Stimulated activated CD8-positive, alpha-beta memory T cell treated with anti-CD3 and anti-CD28 coated beads, Interleukin-7, amount 100 ng/mL, for 48 hours (primary cell): ENCODE measurements at places on chromosomes 6 and 20.
A peak's percentile ranks its signal among the peaks of the same experiment; 100 is the strongest.

GRCh38 chr6:30490026-30490876, 942 bp downstream of the HLA-E start:
- peak; percentile 61 for DNase-seq

GRCh38 chr6:105794239-105794638, 291.9 kb upstream of the PRDM1 start:
- no peak for DNase-seq

- DNase-seq = no peak
Observed at GRCh38 chr20:32565735-32566032, 19.4 kb downstream of the NOL4L start.

DNA sequence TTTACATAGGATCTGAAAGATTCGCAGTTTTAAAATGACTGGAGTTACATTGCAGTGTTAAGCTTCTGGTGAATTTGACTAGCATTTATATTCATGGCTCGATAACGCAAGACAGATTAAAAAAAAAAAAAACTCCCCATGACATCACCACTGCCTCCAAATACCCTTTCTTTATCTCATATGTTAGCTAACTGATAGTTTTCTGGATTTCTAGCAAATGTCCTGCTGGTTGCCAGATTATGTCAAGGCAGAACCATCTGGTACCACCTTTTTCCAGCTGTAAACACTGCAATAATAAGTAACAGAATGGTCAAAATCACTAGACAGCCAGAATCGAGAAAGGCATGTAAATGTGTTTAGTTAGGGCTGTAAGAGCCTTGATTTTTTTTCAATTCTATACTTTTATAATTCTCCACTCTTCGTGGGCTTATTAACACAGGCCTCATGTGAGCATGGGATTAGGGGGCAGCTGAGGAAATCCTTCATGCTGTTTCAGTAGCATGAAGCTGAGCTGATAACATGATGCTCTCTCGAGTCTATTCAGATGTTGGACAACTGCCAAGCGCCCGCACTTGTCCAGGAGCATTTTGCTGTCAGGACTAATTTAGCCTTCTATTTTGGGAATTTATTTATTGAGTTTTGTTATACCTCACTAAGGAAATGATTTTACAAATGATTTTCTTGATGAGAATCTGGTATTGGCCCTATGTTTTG, 166.0 kb upstream of the SCGN start:
- DNase-seq = no peak

GRCh38 chr6:6390849-6391602, 70.6 kb upstream of the F13A1 start:
- no peak for DNase-seq

DNA sequence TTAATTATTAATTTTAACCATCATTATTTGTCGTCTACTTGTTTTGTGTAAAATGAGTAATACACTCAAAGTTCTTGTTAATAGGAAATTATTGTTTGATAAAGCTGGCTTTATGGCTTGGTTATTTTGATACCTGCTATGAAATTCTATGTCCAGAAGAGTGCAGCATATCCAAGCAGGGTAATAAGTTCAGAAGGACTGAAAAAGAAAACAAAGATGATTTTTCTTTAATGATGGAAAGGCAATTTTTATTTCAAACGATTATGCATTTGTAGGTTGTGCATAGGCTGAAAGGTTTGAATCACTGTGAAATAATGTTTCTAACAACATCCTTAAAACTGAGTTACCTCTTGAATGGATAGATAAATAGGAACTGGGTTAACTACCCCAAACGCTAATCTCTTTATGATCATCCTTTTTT, 1.4 kb upstream of the MAN1A1 start:
- DNase-seq = no peak

GRCh38 chr6:9380568-9380967, 945.2 kb upstream of the SLC35B3 start:
- DNase-seq = no peak

- DNase-seq = no peak
Observed at GRCh38 chr20:1565461-1565860, 8.0 kb upstream of the SIRPD start.

GRCh38 chr6:15569035-15569995, 93.5 kb downstream of the DTNBP1 start:
- no peak for DNase-seq

- no peak for DNase-seq
Observed at GRCh38 chr6:94902974-94903628, 674.2 kb upstream of the MANEA start.

DNA sequence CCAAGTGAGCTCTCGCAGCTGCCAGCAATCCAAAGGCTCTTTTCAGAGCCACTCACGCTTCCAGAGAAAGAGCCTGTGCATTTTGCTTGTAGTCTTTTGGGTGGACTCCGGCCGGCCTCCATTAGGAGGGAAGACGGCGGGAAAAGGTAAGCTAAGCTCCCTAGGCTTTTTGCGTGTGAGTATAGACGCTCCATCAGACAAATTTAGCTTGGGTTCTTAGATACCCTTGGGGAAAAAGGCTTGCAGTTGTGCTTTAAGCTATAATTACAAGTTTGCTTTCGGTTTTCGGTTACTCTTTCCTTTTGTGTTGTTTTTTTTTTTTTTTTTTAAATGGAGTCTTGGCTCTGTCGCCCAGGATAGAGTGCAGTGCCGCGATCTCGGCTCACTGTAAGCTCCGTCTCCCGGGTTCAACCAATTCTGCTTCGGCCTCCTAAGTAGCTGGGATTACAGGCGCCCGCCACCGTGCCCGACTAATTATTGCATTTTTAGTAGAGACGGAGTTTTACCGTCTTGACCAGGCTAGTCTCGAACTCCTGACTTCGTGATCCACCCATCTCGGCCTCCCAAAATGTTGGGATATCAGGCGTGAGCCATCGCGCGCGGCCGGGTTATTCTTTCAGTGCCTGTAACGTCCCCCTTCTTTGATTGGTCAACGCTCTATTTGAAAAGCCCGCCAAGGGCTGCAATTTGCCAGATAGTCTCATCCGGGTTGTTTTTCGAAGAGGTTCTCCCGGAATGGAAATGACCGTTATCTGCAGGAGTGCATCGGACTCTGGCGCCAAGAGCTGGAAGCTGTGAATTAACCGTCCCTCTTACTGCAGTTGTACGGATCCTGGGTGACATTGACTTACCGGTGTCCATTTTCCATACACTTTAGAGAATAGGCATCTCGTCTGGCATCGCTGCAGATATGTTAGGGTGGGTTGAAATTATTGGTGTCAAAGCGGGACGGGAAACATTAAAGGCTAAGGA, 18.1 kb downstream of the OR2B2 start:
- peak; percentile 77 for DNase-seq

- no peak for DNase-seq
Observed at GRCh38 chr20:15485519-15485918, 1087.7 kb downstream of the KIF16B start.

- DNase-seq = no peak
Observed at GRCh38 chr20:49824206-49824605, 11.6 kb downstream of the SLC9A8 start.

DNA sequence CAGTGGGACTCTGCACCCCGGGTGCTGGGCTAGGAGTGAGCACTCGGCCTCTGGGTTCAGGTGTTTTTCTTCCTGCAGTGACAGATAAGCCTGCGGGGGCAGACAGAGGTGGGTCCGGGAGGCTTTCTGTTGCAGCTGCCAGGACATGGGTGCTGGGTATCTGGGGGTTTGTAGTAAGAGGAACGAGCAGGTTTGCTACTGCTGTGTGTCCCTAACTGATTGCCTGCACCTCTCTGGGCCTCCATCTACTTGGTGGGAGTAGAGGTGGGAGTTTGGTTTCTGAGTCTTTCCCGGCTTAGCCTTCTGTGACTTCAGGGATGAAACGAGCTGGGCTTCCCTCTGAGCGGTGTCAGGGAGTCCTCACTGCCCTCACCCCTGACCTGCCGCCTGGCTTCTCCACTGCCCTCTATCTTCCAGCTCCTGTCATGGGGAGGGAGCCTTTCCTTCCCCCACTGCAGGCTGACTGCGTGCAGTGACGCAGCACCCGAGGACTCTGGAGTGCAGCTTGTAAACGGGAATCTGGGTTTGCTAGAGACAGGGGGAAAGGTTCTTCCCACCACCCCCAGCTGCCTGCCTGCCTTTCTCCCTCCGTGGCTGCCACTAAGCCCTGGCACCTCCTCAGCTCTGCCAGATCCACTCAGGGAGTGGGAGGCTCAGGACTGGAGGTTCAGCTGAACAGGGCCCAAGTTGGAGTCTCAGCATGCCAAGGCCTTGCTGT, 6.7 kb downstream of the DLGAP4 start:
- no peak for DNase-seq

- DNase-seq = no peak
Observed at GRCh38 chr20:62480318-62480717, 4.5 kb upstream of the GATA5 start.

DNA sequence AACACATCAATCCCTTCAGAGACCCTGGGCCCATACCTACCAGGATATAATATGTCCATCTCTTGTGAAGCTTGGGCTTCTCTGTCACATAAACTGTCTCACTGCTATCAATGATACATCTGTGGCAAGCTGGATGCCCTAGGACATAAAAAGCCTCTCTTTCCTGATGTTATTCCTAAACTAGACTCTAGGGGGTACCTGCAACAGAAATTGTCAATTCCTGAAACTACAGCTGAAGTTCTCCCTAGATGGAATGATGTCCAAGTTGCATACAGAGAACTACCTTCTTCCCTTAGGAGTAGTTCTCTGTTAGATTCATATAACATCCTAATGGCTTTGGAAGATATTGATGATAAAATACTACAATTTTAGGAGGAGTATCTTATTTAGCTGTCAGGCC, 35.8 kb downstream of the TBX18 start:
- DNase-seq = no peak

DNA sequence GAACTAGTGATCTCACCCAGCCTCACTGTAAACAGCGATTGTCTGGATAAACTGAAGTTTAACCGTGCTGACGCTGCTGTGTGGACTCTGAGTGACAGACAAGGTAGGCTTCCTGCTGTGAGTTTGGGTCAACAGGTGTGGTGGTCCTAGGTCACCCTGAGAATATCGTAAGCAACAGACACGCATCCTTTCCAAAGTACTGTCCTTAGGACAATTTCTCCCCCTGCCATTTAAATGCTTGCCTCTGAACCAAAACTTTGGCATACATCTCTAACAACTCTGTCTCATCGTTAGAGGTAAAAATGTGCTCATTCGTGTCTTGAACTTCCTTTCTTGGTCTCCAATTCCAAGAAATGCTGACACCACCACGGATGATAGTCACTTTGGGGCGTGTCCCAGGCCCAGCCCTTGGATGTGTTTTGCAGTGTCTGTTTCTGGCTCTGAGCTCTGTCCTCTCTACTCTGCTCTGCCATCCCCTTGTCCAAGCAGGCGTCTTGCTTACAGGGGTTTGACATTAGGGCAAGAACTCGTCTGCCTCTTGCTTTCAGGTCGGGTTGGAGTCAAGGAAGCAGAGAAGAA, 95.5 kb downstream of the EYA2 start:
- DNase-seq = peak; percentile 32

GRCh38 chr6:122610690-122611455, 668 bp downstream of the PKIB start:
- DNase-seq = no peak

DNA sequence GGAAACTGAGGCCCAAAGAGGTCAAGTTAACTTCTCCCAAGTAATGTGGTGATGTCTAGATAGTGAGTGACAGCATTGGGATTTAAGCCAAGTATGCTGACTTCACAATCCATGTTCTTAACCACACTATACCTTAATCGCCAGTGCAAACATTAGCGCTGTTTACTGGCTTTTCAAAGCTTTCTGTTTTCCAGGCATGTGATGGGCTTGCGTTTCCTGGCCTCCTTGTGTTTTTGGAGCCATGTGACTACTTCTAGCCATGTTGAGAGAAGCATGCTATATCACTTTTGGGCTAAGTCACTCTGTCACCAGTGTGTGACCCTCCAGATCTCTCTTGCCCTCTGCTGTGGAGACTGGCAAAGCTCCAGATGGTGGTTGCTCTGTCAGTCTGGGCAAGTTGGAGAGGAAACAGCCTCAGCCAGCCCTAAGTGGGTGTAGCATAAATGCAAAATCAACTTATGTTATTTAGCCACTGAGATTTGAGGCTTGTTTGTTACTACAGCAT, 76.9 kb downstream of the ANKRD6 start:
- no peak for DNase-seq

DNA sequence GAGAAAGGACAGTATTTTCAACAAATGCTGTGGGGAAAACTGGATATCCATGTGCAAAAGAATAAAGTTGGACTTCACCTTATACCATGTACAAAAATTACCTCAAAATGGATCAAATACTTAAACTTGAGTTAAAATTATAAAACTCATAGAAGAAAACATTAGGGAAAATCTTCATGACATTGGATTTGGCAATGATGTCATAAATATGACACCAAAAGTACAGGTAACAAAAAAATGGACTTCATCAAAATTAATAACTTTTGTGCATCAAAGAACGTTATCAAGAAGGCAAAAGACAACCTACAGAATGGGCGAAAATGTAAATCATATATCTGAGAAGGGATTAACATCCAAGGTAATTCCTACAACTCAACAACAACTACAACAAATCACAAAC, 355.3 kb upstream of the SOX4 start:
- DNase-seq = no peak

DNA sequence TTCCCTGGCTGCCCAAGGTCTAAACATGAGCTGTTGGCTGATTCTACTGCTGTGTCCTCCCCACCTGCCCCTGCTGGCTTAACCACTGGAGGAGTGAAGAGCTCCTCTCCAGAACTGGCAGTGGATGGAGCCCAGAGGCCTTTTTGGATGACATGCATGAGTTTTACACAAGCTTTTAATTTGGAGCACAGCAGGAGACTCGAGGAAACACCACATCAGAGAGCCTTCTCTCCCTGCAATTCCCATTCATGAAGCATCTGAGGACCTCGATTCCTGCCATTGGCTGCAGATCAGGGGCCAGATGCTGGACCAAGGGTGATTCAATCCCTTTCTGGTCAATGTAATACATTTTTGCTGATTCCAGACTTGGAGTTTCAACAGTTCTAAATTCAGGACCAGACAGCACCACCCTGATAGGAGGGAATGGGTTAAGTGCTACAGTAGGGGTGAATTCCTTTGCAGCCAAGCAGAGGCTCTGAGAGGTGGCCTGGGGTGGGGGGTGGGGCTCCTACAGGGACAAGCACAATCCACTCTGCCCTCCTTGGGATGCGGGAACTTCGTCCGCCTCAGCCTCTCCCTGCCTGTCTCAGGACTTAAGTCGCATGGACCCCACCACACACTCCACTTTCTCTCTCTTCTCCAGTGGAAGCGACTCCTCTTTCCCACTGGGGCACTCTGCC, 599 bp upstream of the PSORS1C1 start:
- DNase-seq = no peak

DNA sequence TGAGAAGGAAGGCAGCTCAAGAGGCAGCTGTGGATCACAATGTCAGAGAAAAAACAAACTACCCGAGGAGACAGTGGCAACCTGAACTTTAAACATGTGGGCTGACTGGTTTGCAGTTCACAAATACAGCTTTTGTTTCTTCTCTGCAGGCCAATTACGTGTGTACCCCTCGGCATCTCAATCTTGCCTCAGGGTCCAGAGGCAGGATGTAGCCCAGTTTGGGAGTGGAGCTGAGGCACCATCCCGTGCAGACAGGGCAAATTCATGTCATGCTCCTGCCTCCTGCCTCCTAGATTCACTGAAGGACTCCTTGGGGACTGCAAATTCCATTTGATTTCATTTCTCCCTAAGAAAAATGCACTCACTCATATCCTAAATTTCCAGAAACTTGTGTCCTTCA, 94.2 kb upstream of the KCNK16 start:
- no peak for DNase-seq

- DNase-seq = no peak
Observed at GRCh38 chr6:152648105-152648504, 10.9 kb upstream of the SYNE1 start.
